ENCODE measurements at places on chromosomes 2 and 18. TPM values are rescaled to one million over a fixed set of nuclear protein-coding genes. Genes with fewer than 3 reads are reported as not detected.

DNA sequence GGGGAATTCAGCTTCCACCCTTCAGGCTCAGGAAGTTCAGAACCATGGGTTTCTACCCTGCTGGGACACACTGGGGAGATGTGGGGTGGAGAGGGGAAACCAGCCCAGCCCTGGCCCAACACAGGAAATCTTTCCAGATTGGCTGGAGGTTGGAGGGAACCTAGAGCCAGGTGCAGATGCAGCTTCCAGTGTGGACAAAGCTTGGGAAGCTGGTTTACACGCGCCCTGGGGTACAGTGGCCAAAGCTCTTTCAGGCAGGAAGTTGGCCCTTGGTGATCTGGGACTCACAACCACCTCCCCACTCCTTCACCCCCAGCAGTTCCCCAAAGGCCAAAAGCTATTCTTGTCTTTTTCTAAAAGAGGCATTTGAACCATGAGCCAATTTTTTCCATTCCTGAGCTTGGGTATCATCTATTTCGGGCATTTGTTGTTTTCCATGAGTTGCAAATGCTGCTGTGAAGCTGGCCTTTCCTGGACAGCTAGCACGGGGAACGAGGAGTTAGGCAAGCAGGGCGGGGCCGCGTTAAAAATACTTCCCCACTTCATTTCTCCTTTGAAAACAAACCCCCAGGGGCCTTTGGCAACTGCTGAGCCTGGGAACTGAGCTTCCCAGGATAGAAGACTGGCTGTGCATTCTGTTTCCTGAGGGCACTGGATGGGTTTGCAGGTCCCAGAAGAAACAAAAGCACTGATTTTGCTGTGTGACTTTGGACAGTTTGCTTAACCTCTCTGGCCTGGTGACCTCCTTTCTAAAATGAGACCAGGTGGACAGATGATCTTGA is 3.1 kb upstream of the ARID5A start:
- peak; percentile 62 for DNase-seq
- peak overlapping the region; percentile 99 for H3K27ac ChIP-seq
- no peak overlapping the region for H3K4me3 ChIP-seq
- no peaks in the 10 kb centered on the region for H3K36me3 ChIP-seq
- H3K27me3 ChIP-seq, result no peaks in the 10 kb centered on the region
- peaks cover 91% of the 10 kb centered on the region for H3K4me1 ChIP-seq

- H3K4me3 ChIP-seq, result no peak overlapping the region
- no peak for DNase-seq
- no peaks in the 10 kb centered on the region for H3K4me1 ChIP-seq
- no peaks in the 10 kb centered on the region for H3K36me3 ChIP-seq
These were observed 10.9 kb downstream of the OSBPL1A start for GRCh38 chr18:24386681-24387080.

GRCh38 chr18:49869354-49869753 is 56.0 kb upstream of the ACAA2 start:
- H3K27ac ChIP-seq, result no peak overlapping the region
- H3K27me3 ChIP-seq, result no peaks in the 10 kb centered on the region
- DNase-seq, result no peak
- no peaks in the 10 kb centered on the region for H3K4me1 ChIP-seq

DNA sequence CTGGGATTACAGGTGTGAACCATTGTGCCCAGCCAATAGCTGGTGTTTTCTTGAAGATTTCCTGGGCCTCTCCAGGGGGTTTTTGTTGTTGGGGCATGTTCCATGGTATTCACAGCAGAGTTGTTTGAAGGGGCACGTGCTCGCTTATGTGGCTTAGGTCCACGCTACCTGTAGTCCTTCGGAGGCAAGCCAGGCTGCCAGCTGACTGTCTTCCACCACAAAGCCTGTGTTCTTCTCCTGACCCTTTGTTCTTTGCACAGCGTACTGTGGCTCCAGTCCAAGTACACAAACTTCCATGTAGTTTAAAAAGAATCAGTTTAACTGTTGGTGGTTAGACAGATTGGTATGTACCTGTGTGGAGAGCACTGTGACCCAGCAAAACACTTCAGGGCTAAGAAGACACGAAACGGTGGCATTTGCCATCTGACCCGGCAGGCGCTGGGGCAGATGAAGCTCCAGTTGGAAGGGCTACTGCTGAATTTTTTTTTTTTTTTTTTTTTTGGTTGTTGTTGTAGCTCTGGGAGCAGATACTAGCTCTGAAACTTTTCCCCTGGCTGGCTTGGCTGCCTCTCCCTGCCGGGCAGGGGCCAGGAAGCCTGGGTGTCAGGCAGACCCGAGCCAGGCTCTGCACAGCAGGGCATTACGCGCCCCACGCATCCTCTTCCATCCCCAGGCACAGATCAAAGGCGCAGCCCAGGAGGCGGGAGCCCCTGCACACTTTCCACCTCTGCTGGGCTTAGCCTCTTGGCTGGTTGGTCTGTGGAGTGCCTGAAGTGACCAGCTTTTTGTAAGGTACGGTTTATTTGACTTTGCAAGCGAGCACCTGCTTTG is 5.7 kb downstream of the GREB1 start:
- H3K36me3 ChIP-seq, result no peaks in the 10 kb centered on the region
- H3K4me3 ChIP-seq, result peak overlapping the region; percentile 5
- DNase-seq, result peak; percentile 35
- H3K27ac ChIP-seq, result peak overlapping the region; percentile 48

DNA sequence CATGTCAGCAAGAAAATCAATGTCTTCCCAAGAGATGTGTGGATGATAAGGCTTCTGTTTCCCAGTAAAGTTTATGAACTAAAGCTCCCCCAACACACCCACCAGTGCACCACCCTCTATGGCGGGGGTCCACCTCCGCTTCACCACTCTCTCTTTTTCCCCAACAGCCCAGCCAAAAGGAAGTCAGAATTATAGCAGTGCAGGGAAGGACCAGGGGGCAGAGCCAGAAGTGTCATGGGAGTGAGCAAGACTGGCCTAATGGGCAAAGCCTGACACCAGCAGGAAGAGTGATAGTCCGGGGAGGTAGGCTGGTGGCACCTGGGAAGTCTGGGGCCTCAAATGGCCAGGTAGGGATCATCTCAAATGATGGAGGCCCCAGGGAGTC is 167.7 kb downstream of the ZFP36L2 start:
- H3K36me3 ChIP-seq, result no peaks in the 10 kb centered on the region
- H3K27ac ChIP-seq, result no peak overlapping the region
- H3K4me1 ChIP-seq, result peaks cover 39% of the 10 kb centered on the region
- DNase-seq, result no peak

GRCh38 chr2:120448961-120449810 is 103.2 kb downstream of the INHBB start:
- no peaks in the 10 kb centered on the region for H3K27me3 ChIP-seq
- H3K4me1 ChIP-seq, result no peaks in the 10 kb centered on the region
- no peak overlapping the region for H3K4me3 ChIP-seq
- DNase-seq, result no peak
- H3K36me3 ChIP-seq, result no peaks in the 10 kb centered on the region

DNA sequence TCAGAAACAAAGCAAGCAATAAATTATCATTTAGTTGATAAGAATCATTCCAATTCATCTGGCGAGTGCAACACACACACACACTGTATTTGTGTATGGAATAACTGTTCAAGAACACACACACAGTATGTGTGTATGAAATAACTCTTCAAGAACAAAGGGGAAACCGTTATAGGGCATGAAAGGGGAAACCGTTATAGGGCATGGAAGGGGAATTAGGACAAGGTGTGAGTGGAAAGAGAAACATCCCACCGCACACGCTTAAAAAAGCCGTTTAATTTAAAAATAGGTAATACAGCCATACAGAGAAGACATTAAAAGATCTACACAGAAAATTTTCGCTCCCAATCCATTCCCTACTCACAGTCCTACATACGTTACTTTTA is 607 bp upstream of the TSN start:
- H3K27me3 ChIP-seq, result no peaks in the 10 kb centered on the region
- peak overlapping the region; percentile 91 for H3K27ac ChIP-seq
- peak overlapping the region; percentile 100 for H3K4me3 ChIP-seq
- H3K36me3 ChIP-seq, result no peaks in the 10 kb centered on the region
- DNase-seq, result no peak

DNA sequence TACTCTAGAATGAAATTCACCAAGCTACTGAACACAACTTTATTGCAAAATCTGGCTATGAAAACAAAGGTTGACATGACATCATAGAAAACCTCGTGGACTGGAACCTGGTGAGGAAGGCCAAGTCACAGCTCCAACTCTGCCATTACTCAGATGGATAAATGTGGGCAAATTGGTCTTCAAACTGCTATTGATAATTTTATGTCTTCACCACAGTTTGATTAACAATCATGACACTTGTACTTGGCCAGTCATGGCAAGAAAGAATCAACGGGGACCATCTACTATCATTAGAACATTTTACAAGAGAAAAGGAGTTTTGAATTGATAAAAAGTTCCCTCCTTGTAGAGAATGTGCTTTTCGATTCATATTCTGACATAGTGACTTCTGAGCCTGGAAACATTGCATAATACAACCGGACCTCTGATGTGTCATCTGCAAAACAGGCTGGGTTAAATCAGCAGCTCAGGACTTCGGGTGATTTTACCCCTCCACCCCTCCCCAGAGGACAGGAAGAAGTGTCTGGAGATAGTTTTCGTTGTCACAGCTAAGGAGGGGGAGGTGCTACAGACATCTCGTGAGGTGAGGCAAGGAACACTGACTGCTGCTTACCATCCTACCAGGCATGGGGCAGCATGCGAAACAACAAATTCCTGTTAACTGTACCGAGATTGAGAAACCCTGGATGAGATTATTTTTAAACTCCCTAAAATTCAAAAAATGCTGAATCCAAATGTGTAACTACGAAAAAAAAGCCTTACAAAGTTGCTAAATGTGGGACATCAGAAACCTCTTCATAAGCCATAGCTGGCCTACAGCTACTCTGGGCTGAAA is 8.4 kb downstream of the L3MBTL4 start:
- no peak overlapping the region for H3K27ac ChIP-seq
- H3K4me1 ChIP-seq, result peaks cover 20% of the 10 kb centered on the region
- H3K27me3 ChIP-seq, result no peaks in the 10 kb centered on the region
- DNase-seq, result no peak

Gene ZNF514
- total RNA-seq, result 11.7 TPM

Gene MITD1
- total RNA-seq, result 2.0 TPM

Gene TRIM43
- not detected for total RNA-seq

Gene IL1F10
- total RNA-seq, result not detected

Gene CDH2
- total RNA-seq, result 0.58 TPM

Gene RBM44
- total RNA-seq, result 1.8 TPM
